HFFc6 (cell line): ENCODE measurements at places on chromosomes 4 and X. TPM values are rescaled to one million over a fixed set of nuclear protein-coding genes. Genes with fewer than 3 reads are reported as not detected.

- no peak for DNase-seq
Observed at GRCh38 chr4:13344216-13344615, 139.9 kb downstream of the RAB28 start.

- DNase-seq: no peak
Observed at GRCh38 chr4:40722576-40723161, 27.1 kb upstream of the NSUN7 start.

DNA sequence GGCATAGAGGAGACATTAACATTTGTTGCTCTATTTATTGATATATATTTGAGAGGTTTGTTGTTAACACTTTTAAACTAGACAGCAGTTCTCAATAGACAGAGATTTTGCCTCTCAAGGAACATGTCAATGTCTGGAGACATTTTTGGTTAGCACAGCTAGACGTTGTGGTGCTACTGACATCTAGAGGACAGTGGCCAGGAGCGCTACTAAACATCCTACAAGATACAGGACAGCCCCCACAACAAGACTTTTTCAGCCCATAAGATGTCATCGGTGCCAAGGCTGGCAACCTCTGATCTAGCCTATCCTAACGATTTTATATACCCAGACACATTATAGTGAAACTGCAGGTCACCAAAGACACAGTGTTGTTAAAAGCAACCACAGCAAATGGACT is 18.4 kb upstream of the CTSO start:
- peak; percentile 9 for DNase-seq

Gene CSAG3
- total RNA-seq: not detected in 3 replicates

DNA sequence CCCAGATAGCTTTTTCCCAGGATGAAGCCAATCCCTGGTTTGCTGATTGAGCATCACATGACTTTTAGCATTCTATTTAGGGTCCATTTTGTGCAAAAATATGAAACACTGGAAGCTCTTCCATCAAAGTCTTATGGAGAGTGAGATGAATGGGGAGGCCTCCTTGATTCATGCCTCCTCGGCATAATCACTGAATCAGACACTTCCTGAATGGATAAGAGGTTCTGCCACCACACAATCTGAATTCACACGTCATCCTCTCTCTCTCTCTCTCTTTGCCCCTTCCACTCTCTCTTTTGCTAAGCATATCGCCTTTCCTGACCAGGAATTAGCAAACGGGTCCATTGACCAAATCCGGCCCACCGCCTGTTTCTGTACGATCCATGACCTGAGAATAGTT is 68.7 kb downstream of the CRMP1 start:
- no peak for DNase-seq

Gene UTP3
- 41.8 to 49.2 TPM (median 41.8 TPM) in 3 replicates for total RNA-seq

DNA sequence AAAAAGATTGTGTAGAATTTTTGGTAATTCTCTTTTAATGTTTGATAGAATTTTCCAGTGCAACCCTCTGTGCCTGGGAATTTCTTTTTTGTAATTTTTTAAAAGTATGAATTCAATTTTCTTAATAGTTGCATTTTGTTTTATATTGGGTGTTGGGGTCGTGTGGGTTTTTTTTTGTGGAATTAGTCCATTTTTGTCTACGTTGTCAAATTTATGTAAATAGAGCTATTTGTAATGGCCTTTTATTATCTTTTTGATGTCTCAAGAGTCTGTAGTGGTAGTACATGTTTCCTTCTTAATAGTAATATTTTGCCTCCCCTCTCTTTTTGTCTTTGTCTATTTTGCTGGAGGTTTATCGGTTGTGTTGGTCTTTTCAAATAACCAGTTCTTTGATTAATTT is 64.4 kb downstream of the F11 start:
- DNase-seq: no peak

Gene ZMAT1
- total RNA-seq: 0.23 and 1.2 TPM in 2 replicates

DNA sequence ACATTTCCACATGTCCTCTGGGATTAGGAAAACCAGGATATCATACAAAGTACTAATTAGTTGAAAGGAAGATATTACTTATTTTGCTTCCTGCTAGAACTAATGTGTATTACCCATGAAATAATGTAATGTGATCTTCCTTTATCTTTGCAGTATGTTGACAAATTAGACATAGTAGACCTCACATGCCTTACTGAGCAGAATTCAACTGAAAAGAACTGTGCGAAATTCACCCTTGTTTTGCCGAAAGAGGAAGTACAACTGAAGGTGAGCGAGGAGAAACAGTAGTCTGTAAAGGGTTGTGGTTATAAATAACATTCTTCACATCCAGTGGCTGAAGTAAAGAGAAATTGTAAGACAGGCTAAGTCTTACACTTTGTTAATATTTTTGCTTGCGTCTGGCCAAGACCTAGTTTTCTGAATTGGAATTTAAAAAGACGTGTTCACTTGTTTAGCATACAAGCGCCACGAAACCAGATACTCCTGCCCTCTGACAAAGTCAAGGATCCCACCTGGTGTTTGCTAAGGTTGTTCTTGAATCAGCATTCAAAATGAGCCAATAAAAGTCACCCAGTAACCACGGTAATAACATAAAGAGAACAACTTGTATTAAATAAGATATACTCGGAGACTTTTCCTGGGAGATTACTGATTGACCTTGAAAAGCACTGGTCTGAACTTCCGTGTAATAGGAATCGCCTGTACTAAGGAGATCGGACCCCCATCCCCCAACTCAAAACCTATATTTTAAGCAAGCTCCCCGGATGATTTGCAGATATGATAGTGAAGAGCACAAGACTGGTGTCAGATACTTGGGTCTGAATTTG is 16.9 kb downstream of the STAP1 start:
- no peak for DNase-seq

Gene TLR6
- total RNA-seq: 0.96 to 1.1 TPM (median 1.0 TPM) in 3 replicates

GRCh38 chrX:20361081-20361889 is 94.6 kb upstream of the RPS6KA3 start:
- DNase-seq: peak; percentile 13

DNA sequence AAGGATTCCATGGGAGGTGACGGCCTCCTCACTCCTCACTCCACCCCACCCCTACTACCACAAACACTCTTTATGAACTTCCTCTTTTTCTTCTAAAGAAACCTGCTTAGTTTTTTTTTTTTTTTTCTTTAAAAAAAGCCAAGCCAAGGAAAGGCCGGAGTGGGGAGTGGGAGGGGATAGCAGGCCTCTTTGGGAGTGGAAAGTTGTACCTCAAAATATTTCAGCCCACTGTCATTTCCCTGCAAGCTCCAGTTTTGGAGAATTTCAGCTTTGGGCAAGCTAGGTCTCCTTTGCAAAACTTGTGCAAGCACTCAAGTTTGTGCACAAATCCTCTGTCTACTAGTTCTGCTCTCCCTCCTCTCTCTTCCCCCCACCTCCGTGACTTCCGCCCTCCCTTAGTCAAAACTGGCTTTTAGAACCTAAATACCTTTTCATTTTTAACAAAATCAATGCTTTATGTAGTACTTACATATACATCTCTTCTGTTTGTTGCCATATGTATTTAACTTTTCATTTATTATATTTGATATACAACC is 512 bp upstream of the ANTXR2 start:
- no peak for DNase-seq

- no peak for DNase-seq
Observed at GRCh38 chr4:126273746-126274145, 959.0 kb downstream of the FAT4 start.

GRCh38 chr4:38106311-38106710 is 146.1 kb downstream of the PTTG2 start:
- no peak for DNase-seq

DNA sequence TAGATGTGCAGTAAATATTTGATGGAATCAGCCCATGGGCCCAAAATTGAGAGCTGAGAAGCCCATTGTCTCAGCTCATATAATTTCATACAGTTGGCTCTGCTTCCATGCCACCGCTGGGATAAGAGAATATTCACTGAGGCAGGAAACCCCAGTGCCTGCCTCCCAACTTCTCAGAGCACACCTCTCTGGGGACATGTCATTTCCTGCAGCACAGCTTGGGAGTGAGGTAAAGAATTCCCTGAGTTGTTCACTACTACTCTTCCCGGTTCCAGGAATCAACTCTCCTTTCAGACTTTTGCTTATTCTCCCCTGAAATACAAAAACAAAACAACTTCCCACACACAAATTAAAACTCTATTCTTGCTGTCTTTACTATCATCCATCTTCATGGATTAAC is 389.3 kb downstream of the MAPK10 start:
- DNase-seq: no peak

Gene MFAP3L
- 2.4 to 6.3 TPM (median 5.6 TPM) in 3 replicates for total RNA-seq

GRCh38 chrX:126339928-126340327 is 173.8 kb upstream of the DCAF12L2 start:
- no peak for DNase-seq

Gene ZNF185
- 1.2 to 2.9 TPM (median 2.1 TPM) in 3 replicates for total RNA-seq

DNA sequence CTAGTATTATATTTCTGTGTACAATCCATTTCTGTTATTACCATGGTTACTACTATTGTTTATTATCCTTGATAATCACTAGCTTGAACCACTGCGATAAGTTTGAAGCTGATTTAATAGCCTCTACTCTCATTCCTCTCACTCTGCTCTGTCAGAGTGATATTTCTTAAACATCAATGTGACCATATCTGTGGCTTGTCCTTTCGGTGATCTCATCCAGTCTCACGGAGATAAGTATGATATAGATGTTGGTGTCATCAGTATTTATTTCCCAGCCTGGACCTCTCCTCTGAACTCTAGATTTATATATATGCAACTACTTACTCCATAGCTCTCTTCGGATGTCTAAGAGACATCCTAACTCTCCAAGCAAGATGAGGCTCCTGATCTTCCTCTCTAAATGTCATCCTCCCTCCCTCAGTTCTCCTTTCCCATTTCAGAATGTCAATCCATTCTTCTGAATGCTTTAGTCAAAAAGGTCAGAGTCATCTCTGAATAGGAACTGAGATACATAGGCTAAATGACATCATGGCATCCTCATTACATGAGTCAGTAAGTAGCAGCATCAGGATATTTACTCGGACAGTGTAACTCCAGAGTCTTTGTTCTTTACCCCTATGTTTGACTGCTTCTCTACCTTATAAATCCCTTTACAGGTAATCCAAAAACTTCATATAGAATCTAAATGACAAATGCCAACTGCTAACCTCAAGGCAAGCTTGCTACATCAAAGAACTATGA is 129.5 kb downstream of the PACRGL start:
- DNase-seq: peak; percentile 41

GRCh38 chrX:120213438-120214265 is 37.0 kb upstream of the ZBTB33 start:
- DNase-seq: peak; percentile 22

Gene AWAT2
- total RNA-seq: not detected in 3 replicates

DNA sequence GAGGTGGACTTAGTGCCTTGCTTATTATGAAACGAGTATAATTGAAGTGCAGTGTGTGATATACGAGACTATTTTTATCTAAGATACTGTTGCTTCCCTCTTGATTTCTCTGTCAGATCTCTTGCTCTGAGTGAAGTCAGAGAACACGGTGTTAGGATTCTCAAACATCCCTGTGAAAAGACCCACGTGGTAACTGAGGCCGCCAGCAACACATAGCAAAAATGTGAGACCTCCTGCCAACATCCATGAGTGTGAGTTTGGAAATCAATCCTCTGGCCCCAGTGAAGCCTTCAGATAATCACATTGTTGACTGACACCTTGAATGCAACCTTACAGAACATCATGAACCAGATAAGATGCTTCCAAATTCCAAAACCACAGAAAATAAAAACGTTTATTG is 954.4 kb downstream of the FAT4 start:
- DNase-seq: no peak

Gene PDCL2
- not detected in 2 replicates for total RNA-seq

Gene KLHL15
- total RNA-seq: 6.3 and 6.6 TPM in 2 replicates

DNA sequence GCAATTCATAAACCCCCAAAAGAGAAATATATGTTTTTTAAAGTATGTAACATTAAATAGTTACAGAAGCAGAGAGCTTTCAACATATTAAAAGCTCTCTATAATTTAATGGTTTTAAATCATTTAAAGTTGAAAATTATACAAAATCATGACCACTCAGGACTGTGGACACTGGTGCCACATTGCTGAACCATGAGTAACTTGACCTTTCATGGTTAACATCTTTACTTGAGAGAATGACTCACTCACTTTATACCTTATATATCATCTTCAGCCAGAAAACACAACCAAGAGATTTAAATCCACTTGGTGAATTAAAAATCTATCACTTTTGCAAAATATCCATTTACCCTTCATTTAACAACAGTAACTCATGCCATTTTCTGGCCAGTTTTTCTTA is 584.3 kb upstream of the SMIM31 start:
- DNase-seq: no peak

Gene VSIG4
- not detected in 3 replicates for total RNA-seq

DNA sequence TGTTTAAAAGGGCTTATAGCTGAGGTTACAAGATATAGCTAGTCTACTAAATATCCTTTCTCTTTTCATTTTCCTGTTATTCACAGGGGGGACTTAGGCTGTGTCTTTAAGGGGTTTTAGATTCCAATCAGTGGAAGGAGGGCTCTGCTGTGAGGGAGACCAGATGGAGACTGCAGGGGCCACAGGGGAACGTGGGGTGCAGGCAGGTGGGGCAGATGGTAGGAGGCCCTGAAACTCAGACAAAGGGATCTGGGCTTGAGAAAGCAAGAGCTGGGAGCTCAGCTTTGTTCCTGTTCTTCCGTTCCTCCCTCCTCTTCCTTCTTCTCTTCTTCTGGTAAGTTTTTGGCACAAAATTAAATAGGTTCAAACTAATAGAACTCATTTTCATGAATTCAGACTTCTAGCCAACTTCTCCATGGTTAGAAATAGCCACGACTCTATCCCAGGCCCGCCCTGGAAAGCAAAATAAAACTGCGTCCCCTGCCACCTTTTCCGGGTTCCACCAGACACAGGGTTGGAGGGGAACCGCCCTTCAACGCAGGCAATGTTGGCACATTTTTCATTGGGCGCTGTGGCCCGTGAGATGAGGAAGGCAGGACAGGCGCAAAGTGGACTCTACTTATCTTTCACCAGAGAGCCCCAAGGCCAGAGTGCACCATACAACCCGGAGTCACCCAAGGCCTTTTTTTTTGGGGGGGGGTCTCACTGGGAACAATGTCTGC is 3.5 kb upstream of the TMSB4X start:
- DNase-seq: no peak

DNA sequence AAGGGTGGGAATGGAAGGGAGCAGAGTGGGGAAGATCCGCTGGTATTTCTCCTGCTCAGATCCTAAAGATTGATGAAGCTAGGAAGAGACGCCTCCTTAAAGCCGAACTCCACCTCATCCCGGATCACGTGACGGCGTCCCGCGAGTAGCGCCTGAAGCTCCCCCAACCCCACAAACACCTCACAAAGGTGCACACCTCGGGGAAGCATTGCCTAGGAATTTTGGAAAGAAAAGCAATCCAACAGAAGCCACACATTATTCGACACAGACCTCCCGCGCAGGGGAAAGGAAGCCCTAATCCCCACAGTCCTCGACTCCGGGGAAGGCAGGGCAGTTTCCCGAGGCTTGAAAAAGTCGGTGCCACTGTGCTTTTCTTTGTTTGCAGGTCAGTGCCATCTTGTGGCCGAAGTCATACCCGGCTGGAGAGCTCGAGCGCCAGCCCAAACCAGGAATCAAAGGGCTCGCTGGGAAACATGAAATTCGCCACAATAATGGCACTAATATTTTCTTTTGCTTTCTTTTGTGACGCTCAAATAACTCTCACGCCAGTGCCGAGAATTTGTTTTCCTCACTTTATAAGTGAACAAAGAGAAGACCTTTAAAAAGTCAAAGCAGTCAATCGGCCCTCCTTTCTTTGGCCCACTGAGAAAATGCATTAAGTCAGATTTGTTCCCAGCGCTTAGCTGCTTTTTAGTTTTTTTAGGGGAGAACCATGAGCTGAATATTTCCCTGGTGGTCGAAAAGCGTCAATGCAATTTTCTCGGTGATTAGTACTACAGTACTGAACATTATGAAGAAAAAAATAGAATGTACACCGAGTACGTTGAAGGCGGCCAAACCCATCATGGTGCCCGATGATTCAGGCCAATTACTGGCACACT is at the start of gene NPY1R:
Gene NPY1R, minus strand, starts transcription at position 71 of the 881 bp plus-strand sequence. CDS start 6,042 bp downstream, outside the sequence.
- peak; percentile 78 for DNase-seq
